ENCODE measurements at places on chromosomes 16 and 17.
A peak's percentile ranks its signal among the peaks of the same experiment; 100 is the strongest.

DNA sequence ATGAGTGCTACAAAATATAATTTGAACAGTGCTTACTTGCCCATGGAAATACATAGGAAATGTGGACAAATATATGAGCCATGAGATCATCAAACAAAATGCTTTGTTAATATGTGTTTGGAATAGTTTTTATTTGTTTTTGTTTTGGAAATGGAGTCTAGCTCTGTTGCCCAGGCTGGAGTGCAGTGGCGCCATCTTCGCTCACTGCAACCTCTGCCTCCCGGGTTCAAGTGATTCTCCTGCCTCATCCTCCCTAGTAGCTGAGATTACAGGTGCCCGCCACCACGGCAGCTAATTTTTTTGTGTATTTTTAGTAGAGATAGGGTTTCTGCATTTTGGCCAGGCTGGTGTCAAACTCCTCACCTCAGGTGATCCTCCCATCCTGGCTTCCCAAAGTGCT lies 2.8 kb downstream of the CNEP1R1 start:
- no peak for DNase-seq

GRCh38 chr16:10982465-10983150 lies 38.2 kb downstream of the CLEC16A start:
- DNase-seq: no peak

DNA sequence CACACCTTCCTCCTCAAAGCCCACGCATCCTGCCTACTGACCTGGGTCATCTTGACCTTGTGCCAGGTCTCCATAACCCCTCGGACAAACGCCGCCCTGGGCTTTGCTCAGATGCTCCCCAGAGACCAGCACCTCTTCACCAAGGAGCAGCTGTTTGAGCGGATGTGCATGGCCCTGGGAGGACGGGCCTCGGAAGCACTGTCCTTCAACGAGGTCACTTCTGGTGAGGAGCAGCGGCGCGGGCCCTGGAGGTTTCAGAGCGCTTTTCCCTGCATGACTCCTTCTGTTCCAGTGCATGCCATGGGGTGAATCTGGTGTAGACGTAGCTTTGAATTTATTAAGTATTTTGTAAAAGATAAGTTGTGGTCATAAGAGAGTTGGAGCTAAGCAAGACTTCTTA lies 7.6 kb upstream of the RPL13 start:
- DNase-seq: no peak

DNA sequence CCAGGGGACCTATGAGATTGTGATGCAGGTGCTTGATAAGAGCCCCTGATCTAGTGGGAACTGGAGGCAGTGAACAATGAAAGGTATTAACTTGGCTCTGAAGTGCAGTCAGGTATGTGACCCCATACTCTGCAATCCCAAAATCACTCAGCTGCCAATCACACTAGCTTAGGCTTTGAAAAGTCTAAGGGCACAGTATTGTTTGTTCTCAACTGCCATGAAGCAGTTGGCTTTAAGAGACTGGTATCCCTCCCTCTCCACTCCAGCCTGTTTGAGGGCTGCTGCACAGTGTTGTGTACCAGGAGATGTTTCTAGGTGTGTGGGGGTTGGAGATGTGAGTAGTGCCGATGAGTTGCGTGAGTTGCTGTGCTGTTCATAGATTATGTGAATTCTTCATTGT lies 2.4 kb downstream of the YPEL2 start:
- DNase-seq: no peak

DNA sequence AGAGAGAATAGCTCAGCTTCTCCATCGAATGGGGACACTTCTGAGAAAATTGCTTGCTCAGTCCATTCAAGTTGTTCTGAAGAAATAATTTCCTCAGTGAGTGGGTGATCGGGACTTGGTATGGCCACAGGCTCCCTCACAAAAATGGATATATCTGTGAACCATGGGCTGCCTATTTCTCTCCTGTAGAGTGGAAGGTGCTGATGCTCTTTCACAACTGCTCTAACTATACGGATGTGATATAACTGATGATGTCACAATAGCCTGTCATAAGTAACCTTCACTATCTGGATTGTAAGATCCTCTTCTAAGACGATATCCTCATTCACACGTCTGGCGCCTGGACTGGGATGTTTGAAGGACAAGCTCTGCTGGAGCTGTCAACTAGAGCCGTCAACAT lies 4.7 kb upstream of the CCL18 start:
- no peak for DNase-seq

DNA sequence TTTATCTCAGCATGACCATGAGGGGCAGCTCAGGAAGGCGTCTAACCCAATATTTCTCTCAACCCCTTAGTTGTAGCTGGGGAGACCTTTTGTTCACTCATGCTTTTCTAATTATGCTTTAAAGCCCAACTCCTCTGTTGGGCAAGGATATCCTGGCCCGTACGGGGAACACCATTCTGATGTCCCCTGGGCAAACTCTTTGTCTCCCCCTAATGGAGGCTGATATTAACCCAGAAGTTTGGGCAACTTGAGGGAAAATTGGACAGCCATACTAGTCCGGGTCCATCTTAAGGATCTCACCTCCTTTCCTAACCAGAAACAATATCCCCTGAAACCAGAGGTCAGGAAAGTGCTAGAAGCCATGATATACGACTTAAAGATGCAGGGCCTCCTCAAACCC lies 143.7 kb upstream of the COX10 start:
- DNase-seq: peak; percentile 29

- peak; percentile 96 for DNase-seq
Measured at GRCh38 chr16:74563828-74564263, 43.1 kb downstream of the GLG1 start.

DNA sequence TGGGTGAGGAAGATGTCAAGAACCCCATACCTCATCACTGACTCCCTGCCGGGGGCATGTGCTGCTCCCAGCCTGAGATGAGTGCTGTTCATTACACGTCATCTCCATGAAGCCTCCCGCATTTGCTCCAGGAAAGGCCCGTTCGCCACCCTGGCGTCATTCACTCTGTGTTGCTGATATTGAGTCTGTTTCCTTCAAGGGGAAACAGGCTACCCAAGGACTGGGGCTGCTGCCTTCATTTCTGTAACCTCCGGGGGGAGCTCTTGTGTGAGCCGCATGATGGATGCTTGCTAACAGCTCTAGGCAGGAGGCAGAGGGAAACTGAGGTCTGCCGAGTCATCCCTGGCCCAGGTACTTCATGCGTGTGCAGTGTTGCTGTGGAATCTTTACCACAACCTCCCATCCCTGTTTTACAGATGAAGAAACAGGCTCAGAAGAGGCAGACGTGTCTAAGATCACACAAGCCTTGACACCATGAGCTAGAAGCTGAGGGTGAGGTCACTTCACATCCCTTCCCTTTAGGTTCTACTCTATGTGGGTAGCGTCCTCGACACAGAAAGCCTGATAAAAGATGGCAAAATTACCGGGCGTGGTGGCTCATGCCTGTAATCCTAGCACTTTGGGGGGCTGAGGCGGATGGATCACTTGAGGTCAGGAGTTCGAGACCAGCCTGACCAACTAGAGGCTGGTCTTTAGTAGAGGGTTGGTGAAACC lies 3.5 kb upstream of the ARMC5 start:
- peak; percentile 14 for DNase-seq

- DNase-seq: no peak
Measured at GRCh38 chr16:87733190-87733589, 32.6 kb downstream of the KLHDC4 start.

- no peak for DNase-seq
Measured at GRCh38 chr17:71229070-71229469, 891.8 kb upstream of the SOX9 start.

DNA sequence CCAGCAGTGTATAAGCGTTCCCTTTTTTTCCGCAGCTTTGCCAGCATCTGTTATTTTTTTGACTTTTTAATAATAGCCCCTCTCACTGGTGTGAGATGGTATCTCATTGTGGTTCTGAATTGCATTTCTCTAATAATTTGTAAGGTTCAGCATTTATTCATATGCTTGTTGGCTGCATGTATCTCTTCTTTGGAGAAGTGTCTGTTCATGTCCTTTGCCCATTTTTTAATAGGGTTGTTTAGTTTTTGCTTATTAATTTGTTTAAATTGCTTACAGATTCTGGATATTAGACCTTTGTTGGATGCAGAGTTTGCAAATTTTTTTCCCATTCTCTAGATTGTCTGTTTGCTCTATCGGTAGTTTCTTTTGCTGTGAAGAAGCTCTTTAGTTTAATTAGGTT lies 26.9 kb downstream of the PHKB start:
- DNase-seq: no peak

GRCh38 chr16:14489460-14489859 lies 140.6 kb downstream of the PARN start:
- peak; percentile 6 for DNase-seq

DNA sequence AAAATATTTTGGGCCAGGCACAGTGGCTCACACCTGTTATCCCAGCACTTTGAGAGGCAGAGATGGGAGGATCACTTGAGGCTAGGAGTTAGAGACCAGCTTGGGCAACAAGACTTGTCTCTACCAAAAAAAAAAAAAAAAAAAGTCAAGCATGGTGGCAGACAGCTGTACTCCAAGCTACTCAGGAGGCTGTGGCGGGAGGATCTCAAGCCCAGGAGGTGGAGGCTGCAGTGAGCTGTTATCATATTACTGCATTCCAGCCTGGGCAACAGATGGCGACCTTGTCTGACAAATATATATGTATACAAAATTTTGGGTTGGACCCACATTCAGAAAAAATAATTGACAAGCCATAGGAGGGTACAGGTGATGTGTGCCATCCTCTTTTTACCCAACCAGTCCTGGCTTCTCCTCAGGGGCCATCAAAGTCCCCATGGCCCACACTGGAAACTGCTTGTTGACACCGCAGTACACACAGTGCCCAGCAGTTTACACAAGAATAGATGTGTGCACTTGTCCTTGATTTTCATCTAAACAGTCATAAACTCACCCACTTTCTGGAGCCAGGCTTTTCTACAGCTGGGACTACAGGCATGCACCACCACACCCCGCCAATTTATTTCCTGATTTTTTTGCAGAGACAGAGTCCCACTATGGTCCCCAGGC lies 1.7 kb downstream of the CES2 start:
- no peak for DNase-seq

DNA sequence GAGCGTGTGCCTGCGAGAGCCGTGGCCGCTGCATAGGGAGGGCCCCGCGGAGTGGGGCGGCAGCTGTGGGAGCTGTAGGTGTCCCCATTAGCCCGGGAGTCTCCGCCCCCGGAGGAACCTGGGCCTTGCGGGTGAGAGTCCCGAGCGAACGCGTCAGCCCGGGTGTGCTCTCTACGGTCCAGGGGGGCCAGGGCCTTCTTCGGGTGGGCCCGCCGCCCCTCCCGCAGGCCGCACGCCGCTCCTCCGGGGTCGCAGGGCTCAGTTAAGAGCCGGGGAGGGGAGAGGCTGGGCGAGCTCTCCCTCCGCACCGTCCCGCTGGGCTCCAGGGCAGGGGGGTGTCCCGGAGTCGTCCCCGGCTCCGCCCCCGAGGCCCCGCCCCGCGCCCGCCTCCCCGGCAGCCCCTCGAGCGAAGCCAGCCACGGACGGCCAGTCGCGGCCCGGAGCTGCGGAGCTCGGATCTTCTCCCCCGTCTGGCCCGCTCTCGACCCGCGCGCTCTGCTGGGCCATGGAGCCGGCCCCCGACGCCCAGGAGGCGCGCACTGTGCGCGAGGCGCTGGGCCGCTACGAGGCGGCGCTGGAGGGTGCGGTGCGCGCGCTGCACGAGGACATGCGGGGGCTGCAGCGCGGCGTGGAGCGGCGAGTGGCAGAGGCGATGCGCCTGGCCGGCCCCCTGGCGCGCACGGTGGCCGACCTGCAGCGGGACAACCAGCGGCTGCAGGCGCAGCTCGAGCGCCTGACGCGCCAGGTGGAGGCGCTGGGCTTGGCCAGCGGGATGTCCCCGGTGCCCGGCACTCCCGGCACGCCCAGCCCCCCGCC lies at the start of gene SMTNL2:
SMTNL2 (plus strand) TSS at position 429 of the 816 bp plus-strand sequence; CDS start at position 506, 77 bp downstream.
- no peak for DNase-seq

DNA sequence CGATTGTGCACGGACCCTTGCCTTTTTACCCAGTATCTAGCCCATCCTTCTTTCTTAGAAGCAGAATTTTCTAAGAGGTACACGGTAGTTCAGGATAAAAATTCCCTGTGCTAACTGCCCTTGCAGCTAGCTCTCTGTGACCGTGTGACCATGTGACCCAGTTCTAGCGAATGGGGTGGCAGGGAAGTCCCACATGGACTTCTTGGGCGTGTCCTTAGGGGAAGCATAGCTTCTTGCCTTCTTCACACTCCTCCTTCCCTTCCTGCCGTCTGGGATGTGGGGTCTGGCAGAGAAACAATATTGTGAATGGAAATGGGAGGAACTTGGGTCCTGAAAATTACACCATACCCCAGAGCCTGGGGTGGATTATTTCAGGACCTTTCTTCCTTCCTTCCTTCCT lies 670.7 kb downstream of the MAF start:
- no peak for DNase-seq

DNA sequence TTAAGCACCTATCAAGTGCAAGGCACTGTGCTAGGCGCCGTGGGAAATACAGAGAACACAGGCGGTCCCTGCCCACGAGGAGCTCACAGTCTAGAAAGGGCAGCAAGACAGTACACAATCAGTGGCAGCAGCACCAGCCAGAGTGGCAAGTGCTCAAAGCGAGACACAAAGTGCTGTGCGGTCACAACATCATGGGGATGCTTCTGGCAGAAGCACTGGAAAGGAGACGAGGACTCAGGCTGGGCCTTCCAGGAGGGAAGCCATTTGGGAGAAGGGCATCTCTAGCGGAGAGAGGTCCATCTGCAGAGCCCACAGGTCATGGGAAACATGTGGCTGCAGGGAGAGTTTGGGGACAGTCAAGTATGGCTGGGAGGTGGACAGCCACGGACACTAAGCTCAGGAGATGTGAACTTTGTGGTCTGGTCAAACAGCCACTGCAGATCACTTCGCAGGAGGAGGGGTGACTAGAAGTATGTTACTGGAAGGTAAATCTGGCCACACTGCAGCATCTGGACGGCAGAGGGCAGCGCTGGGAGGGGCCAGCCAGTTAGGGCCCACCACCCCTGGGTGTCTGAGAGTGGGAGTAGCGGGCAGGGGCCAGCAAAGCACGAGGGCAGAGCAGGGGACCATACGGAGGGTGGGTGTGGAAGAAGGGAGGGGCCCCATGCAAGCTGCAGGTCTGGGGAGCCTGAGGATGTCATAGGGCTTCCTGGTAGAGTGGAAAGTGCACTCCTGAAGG lies 71.1 kb downstream of the N4BP1 start:
- DNase-seq: no peak

DNA sequence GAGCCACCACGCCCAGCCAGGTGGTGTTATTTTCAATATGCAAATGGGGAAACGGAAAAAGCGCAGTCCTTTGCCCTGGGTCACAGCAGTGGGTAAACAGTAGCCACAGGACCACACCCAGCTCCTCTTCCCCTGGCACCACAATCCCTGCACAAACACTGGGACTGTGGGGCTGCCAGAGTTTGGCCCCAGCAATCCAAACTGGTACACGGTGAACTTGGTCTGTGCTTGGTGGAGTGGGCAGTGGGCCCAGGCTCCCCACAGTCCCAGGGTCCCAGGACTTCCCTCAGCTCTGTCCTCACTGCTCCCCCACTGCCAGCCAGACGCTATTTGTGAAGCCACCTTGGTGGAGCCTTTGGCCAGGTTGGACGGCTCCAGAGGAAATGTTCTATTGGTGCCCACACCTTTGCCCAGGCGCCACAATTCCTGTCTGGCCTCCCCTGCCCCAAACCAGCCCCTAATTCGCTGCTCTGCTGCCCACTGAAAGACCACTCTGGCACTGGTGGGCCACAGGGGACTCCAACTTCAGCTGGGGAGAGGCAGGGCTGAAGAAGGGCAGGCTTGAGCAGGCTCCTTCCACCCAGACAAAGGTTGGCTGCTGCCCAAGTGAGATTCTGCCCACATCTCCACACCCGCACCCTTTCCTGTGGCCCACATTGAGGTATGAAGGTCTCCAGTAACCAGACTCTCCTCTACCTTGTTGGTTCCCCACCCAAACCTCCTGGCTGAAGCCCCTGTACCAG lies 2.1 kb downstream of the CHAD start:
- no peak for DNase-seq

- no peak for DNase-seq
Measured at GRCh38 chr16:3383045-3383448, 17.8 kb downstream of the ZSCAN32 start.
